ENCODE measurements at places on chromosomes 2 and 18.

- DNase-seq, result no peak
Observed at GRCh38 chr2:162826921-162827320, 11.6 kb downstream of the KCNH7 start.

GRCh38 chr2:12361506-12361905 is 355.2 kb upstream of the TRIB2 start:
- no peak for DNase-seq

DNA sequence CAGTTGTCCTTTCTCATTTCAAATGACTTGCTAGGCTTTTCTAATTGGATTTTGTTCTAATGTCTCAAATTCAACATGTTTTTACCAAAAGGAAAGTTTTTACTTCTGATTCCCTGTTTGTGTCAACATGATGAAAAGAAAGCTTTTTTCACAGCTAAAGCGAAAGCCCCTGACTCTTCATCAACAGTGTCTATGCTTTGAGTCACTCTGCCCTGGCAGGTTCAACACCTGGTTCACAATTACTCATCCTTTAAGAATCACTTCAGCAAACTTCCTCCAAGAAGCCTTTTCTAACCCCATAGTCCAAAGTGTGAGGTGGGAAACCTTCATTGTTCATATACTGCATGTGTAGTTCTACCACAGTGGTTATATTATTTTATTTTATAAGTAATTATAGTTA is 7.6 kb upstream of the DSG2 start:
- DNase-seq, result peak; percentile 38

DNA sequence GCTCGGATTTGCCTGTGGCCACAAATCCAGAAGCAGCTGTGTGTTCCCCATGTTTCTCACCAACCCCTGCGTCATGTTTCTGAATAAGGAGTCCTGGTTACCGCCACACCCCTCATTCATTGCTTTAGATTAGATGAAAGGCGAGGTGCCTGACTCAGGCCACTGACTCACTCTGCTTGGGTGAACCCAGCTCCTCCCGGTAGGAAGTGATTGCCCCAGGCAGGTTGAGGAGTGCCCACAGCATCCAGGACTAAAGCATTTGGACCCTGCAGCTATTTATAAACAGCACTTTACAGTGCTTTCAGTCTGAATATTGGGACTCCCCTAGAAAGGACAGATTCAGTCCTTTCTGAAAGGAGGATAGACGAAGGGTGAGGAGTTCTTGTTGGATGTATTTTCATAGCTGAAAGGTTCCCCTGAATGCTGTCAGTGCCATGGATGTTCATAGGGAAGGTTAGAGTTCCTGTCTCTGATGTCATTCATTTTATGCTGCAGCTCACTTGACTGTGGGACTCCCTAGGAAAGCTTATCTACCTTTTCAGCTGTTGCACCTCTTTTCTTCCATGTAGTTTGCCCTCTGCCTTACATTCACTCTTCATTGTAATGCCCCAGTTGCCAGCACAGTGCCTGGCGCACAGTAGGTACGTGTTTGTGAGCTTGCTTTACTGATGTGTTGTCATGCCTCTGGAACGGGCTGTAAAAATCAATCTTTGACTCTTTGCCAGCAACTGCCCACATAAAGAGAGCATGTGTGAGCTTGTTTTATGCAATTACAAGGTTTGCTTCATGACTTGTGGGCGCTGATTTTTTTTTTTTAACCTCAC is 14.9 kb downstream of the ITGA6 start:
- no peak for DNase-seq

- DNase-seq, result no peak
Observed at GRCh38 chr2:44135771-44136170, 32.9 kb upstream of the PPM1B start.

GRCh38 chr2:1070601-1071000 is 120.0 kb downstream of the SNTG2 start:
- DNase-seq, result no peak

GRCh38 chr18:67260841-67261240 is 255.7 kb downstream of the DSEL start:
- no peak for DNase-seq

- no peak for DNase-seq
Observed at GRCh38 chr2:170030040-170030439, 147.9 kb upstream of the MYO3B start.

Data from GM12864 (cell line).